GM12892 (cell line): ENCODE measurements at places on chromosomes 5 and 9.

DNA sequence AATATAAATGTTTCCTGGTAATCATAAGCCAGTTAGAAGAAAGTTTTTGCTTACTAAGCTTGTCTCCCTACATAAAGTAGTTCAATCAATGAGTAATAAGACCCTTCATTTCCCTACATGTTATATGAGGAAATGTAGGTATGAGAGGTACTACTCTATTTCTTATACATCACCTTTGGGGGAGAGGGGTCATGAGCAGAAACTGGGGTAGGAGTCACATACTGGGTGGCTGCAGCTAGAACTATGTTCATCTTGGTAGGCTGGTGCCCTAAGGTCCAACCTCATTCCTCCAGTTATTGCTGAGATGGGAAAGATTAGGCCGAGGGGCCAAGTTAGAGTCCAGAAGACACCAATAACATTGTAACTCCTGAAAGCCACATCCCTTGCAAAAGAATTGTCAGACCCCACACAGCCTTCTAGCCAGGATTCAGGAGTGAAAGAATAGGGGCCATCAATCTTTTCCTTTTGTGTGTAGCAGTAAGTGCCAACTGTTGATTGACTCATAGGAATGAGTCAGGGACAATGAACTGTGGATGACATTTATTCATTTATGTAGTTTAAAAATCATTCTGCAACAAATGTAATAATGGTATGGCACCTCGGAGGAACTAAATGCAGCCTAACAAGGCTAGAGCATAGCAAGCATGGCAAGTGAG lies 21.6 kb upstream of the SREK1 start:
- DNase-seq: no peak

DNA sequence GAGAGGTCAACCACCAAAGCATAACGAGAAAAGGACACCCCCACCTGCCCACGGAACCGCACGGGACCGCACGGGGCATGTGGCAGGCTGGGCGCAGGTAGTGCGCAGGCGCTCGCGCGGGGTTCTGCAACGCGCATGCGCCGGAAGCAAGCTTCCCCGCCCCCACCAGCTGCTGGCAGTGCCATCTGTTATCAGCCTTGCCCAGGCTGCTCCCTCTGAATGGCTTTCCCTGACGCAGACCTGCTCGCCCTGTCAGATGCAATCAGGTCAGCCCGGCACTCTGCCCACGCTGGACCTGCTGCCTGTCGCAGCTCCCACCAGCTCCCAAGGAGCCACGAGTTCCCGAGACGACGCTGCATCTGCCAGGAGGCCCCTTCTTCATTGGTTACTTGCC lies 22.8 kb downstream of the PTCH1 start:
- peak; percentile 40 for DNase-seq

DNA sequence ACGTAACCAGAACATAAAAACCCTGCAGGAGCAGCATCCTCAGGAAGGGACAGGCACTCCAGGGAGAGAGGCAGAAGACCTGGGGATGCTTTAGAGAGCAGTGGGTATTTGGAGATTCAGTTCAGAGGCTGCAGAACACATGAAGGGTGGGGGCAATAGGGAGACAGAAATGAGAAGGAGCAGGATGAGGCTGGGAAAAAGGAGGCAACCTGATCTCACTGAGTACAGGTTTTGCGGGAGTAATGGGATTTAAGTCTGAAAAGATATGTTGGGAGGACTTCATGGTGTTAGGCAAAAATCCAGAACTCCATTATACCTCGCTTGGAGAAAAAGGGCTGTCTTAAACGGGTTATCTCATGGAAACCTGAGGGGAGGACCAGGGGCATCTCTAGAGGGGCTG lies 41.3 kb upstream of the GARNL3 start:
- DNase-seq: no peak

GRCh38 chr9:17793713-17794622 lies 215.1 kb downstream of the SH3GL2 start:
- no peak for DNase-seq

GRCh38 chr5:6085341-6085860 lies 292.9 kb downstream of the MED10 start:
- DNase-seq: no peak

DNA sequence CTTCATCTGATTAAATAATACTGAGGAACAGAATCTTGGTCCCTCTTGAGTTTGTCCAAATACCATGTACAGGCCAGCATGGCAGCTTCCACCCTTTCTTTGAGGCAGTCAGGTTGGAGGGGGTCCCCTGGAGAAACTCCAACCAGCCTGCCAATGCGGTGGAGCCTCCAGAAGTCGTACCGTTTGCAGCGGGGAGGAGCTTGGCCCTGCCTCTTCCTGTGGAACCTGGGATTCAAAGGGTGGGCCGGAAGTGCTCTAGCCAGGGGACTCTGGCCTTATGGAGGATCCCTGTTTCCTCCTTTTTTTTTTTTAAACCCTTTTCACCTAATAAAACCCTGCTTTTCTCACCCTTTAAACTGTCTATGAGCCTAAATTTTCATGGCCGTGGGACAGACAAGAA lies 216.3 kb upstream of the ZNF608 start:
- DNase-seq: no peak

GRCh38 chr5:167356374-167356773 lies 935.1 kb upstream of the WWC1 start:
- no peak for DNase-seq

DNA sequence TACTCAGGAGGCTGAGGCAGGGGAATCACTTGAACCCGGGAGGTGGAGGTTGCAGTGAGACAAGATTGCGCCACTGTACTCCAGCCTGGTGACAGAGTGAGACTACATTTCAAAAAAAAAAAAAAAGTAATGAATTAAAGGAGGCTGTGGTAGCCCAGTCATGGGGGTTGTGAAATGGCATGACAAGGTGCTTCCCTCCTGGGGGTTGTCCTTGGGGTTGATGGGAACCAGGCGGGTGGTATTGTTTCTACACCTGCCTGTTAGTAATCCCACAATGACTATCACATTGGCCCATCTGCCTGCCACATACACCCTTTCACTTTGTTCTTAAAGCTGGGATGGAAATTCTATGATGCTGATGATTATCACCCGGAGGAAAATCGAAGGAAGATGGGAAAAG lies 5.6 kb downstream of the IDNK start:
- DNase-seq: no peak
